Tibial nerve (tissue), 4 donors: ENCODE measurements at places on chromosomes 16 and 17. TPM values are rescaled to one million over a fixed set of nuclear protein-coding genes. Genes with fewer than 3 reads are reported as not detected.
A peak's percentile ranks its signal among the peaks of the same experiment; 100 is the strongest.

DNA sequence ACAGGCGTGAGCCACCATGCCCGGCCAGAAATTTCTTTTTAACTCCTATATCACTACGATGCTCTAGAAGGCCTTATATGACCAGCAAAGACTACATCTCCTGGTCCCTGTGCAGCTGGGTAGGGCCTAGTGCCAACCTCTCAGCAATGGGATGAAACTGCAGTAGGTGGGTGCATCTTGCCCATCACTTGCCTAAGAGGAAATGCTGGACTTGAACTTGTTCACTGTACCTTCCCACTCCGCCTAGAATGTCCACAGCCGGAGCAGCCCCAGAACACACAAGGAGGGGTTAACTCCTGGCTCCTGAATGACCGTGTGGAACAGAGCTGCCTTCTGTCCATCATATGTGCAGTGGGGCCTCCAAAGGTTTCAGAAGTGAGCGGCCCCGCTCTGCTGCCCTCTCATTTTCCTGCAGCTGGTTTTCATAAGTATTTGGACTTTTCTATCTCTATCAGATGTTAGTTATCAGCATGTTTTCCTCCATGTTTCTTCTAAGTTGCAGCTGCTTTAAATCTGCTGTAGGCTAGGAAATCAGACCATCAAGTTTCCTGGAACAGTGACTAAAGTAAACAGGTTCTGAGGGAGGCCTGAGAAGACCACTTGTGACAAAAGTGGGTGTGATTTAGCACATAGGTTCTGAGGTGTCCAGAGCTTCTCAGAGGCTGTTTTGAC is 52.5 kb downstream of the WSB1 start:
- H3K4me3 ChIP-seq = no peak overlapping the region
- H3K4me1 ChIP-seq = peaks cover 6% of the 10 kb centered on the region
- no peaks in the 10 kb centered on the region for H3K36me3 ChIP-seq
- H3K27ac ChIP-seq = no peak overlapping the region
- DNase-seq = no peak

PRSS21 gene
- not detected for total RNA-seq

DNA sequence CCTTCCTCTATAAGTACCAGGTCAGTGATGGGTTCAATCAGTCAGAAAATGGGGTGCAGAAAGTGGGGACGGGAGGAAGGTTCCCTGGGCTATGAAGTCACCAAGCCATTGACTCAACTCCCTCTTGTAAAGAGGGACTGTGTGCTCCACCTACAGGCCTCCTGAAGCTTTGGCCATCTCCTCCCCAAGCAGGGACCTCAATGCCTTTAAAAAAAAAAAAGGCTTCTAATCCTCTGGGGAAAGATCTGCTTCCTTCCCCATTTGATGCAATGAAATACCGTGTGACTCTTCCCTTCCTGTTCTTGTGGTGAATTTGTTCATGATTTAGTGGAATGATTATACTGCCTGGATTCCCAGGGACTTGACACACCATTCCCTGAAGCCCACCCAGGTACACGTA is 30.8 kb downstream of the VWA3A start:
- H3K4me3 ChIP-seq = no peak overlapping the region
- H3K36me3 ChIP-seq = no peaks in the 10 kb centered on the region
- DNase-seq = no peak
- H3K27ac ChIP-seq = no peak overlapping the region
- H3K27me3 ChIP-seq = no peaks in the 10 kb centered on the region

GRCh38 chr17:30220414-30220813 is 15.1 kb downstream of the SLC6A4 start:
- no peak for DNase-seq
- no peak overlapping the region for H3K4me3 ChIP-seq
- H3K36me3 ChIP-seq = no peaks in the 10 kb centered on the region
- no peak overlapping the region for H3K27ac ChIP-seq
- H3K27me3 ChIP-seq = no peaks in the 10 kb centered on the region

DNA sequence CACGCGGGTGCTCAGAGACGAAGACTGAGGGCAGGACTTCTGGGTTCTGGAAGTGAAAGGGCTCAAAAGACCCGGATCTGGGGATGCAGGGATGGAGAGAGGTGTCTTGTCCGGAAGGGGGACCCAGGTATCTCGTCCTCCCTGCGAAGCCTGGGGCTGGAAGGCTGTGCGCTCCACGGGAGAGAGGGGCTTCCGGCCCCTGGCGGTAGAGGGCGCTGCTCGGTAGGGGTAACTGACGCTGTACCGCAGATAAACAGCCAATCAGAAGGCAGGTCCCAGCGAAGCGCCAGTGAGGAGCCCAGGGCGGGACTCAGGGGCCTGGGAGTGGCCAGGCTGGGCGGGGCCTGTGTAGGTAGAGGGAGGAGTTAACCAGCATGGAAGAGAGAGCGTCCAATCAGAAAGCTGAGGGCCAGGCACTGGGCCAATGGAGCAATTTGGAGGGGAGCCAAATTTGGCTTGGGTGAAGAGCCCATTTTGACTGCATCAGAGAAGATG is 804 bp downstream of the TGFB1I1 start:
- peak overlapping the region; percentile 58 for H3K4me3 ChIP-seq
- H3K4me1 ChIP-seq = no peaks in the 10 kb centered on the region

- H3K27ac ChIP-seq = no peak overlapping the region
- no peaks in the 10 kb centered on the region for H3K27me3 ChIP-seq
- H3K4me1 ChIP-seq = peaks cover 47% of the 10 kb centered on the region
Measured at GRCh38 chr17:59899099-59899498, 6.2 kb downstream of the RPS6KB1 start.

TPSD1 gene
- total RNA-seq = 14.0 TPM

ZNF785 gene
- total RNA-seq = 12.0 TPM

- H3K27me3 ChIP-seq = no peaks in the 10 kb centered on the region
- DNase-seq = no peak
- H3K27ac ChIP-seq = peak overlapping the region; percentile 23
- H3K4me1 ChIP-seq = peaks cover 87% of the 10 kb centered on the region
- H3K36me3 ChIP-seq = no peaks in the 10 kb centered on the region
Measured at GRCh38 chr17:17702449-17703139, 21.3 kb downstream of the RAI1 start.

- no peaks in the 10 kb centered on the region for H3K27me3 ChIP-seq
- H3K4me1 ChIP-seq = no peaks in the 10 kb centered on the region
- H3K36me3 ChIP-seq = no peaks in the 10 kb centered on the region
- DNase-seq = peak; percentile 56
Measured at GRCh38 chr16:8867216-8867931, 1.4 kb downstream of the CARHSP1 start.

GRCh38 chr17:74957935-74958740 is 14.4 kb downstream of the HID1 start:
- peak; percentile 58 for DNase-seq
- no peaks in the 10 kb centered on the region for H3K27me3 ChIP-seq
- H3K4me3 ChIP-seq = no peak overlapping the region
- H3K4me1 ChIP-seq = no peaks in the 10 kb centered on the region

GRCh38 chr16:3050487-3050886 is 4.1 kb downstream of the MMP25 start:
- peaks cover 44% of the 10 kb centered on the region for H3K27me3 ChIP-seq
- no peak for DNase-seq
- H3K27ac ChIP-seq = no peak overlapping the region
- peaks cover 11% of the 10 kb centered on the region for H3K4me1 ChIP-seq

DNA sequence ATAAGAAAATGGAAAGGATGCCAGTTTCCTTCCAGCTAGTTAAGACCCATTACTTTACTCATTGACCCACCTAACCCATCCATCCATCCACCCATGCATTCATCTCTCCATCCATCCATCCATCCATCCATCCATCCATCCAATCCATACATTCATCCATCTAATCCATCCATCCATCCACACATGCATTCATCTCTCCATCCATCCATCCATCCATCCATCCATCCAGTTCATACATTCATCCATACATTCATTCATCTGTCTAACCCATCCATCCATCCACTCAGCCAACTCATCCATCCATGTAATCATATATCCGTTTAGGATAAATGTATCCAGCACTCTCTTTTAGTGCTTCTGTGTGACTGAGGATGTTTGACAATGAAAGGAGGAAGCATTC is 178.8 kb upstream of the CACNG3 start:
- H3K4me1 ChIP-seq = no peaks in the 10 kb centered on the region

- H3K4me1 ChIP-seq = no peaks in the 10 kb centered on the region
- no peak overlapping the region for H3K4me3 ChIP-seq
- H3K36me3 ChIP-seq = no peaks in the 10 kb centered on the region
Measured at GRCh38 chr17:72176951-72177660, 56.3 kb downstream of the SOX9 start.

DNA sequence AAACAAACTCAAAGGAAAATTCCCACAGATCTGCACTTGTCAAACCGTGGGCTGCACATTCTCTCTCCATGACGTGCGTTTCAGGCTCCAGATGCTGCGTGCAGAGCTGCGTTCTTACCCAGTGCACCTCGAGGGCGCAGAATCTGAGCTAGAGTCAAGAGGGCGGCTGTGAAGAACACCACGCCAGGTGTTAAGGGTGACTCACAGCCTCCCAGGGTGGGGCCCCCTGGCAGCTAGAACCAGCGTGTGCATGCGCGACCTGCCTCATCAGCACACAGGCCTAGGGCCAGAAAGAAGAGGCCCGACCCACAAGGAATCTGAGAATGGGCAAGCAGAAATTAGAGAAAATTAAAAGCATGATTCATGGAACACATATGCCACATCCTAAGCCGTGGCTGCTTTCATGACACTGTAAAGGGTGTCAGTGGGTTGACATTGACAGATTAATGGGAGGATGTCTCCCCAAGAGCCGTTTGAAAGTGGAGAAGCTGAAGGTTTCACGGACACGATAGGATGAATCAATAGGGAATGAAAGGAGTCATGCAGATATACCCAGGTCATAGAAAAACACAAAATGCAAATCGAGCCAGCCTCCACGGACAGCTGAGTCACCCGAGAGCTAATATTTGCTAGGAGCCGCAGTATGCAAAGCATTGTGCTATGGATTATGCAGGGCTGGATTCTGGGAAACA is 29.0 kb downstream of the MARCHF10 start:
- no peaks in the 10 kb centered on the region for H3K27me3 ChIP-seq
- H3K4me3 ChIP-seq = no peak overlapping the region
- H3K36me3 ChIP-seq = no peaks in the 10 kb centered on the region
- H3K27ac ChIP-seq = no peak overlapping the region
- H3K4me1 ChIP-seq = no peaks in the 10 kb centered on the region

MT1H gene
- total RNA-seq = not detected

GRCh38 chr17:71107136-71107535 is 937.8 kb downstream of the KCNJ2 start:
- no peak for DNase-seq
- no peak overlapping the region for H3K27ac ChIP-seq
- H3K27me3 ChIP-seq = no peaks in the 10 kb centered on the region
- no peak overlapping the region for H3K4me3 ChIP-seq
- H3K36me3 ChIP-seq = no peaks in the 10 kb centered on the region

- H3K27me3 ChIP-seq = peaks cover 36% of the 10 kb centered on the region
- H3K4me3 ChIP-seq = no peak overlapping the region
- H3K36me3 ChIP-seq = no peaks in the 10 kb centered on the region
- no peak for DNase-seq
- H3K4me1 ChIP-seq = no peaks in the 10 kb centered on the region
- no peak overlapping the region for H3K27ac ChIP-seq
Measured at GRCh38 chr16:54373534-54374520, 87.2 kb upstream of the IRX3 start.

ZNF205 gene
- 19.4 TPM for total RNA-seq

RUNDC3A gene
- not detected for total RNA-seq
